ENCODE measurements at places on chromosomes 12 and 14.

GRCh38 chr12:64551676-64552075, 58.6 kb upstream of the RASSF3 start:
- no peak for DNase-seq

DNA sequence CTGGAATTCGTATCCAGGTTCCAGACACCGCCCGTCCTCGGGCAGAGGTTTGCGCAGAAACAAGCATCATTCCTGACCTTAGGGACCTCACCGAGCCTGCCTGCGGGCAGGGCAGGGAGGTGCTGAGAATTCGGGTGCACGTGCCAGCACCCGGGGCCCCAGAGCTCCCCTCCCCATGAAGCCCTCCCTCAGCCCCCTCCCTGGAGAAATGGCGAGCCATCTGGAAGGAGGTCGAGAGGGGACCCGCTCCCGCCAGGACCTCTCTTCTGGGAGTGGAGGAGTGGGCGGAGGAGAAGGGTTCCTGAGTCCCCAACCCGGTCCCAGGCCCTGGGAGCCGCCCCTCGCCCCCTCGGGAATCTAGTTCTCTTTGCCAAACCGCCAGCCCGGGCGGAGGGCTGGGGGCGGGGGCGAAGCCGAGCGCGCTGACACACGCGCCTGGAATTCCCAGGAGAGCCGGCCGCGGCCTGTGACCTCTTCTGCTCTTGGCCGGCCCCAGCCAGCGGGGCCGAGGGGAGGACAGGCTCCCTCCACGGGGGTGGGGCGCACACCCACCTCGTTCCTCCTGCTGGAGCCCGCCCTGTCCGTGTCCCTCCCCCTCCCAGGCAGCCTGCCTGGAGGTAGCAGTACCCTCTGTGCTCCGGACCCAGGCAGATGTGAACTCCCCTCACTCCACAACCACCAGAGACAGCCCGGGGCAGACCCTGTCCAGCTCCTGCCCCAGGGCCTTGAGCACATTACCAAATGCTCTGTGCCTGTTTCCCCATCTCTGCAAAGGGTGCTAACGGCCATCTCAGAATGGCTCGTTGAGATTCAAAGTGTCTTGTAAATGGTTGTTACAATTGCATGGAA, 23.0 kb upstream of the GPR132 start:
- DNase-seq: no peak

- no peak for DNase-seq
Measured at GRCh38 chr12:30570211-30570890, 125.3 kb downstream of the IPO8 start.

- no peak for DNase-seq
Measured at GRCh38 chr12:8080120-8080519, 2.0 kb upstream of the NECAP1 start.

DNA sequence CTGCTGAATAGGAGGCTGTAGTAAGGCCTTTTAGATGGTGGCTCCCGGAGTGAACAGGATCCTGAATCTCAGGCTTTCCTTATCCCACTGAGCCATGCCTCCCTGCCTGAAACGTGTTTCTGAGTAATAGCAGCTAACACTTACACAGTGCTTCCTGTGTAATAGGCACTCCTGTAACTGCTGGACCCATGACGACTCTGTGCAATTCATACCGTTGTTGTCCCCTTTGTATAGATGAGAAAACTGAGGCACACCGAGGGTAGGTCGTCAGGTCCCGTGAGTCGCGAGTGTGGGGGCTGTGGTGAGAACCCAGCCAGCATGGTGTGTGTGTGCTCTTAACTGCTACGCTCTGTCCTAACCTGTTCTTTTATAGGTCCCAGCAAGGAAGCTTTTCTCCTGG, 193.6 kb downstream of the CACNA1C start:
- no peak for DNase-seq

DNA sequence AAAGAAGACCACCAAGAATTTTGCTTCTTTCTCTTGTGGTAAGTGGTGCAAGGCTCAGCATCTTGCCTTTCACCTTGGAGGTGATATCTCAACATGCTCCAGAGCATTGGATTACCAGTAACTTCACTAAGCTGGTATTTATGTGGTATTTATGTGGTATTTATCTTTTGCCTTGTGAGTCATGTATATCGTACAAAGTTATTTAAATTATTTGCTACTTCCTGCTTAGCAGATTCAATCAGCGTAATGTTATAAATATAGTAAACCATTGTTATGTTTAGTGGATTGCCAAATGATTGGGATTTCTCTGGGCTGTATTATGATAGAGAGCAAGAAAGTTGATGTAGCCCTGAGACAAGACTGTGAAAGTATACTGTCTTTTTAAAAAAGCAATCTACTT, 366.4 kb downstream of the IPO8 start:
- no peak for DNase-seq

DNA sequence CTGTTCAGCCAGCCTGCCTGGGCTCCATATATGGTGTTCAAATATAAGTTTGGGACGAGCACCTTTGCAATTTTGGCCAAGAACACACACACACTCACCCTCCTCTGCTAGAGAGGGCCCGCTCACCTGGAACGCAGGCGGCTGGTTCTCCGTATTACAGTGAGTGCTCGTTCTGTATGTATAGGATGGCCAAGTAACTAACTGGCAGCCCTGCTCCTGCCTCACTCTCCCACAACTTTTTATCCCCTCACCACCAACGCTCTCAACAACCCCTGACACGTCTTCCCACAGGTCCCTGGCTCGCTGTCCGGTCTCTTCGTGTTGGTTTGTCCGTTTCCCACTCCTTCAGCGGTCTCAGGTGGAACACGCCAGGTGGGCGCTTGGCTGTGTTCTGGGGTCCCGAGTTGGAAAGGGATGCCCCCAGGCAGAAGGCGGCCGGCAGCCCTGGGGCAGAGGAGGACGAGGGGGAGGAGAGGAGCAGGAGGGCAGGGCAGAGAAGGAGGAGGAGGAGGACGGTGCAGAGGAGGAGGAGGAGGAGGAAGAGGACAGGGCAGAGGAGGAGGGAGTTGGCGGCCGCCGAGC, 398 bp upstream of the MSRB3 start:
- no peak for DNase-seq

DNA sequence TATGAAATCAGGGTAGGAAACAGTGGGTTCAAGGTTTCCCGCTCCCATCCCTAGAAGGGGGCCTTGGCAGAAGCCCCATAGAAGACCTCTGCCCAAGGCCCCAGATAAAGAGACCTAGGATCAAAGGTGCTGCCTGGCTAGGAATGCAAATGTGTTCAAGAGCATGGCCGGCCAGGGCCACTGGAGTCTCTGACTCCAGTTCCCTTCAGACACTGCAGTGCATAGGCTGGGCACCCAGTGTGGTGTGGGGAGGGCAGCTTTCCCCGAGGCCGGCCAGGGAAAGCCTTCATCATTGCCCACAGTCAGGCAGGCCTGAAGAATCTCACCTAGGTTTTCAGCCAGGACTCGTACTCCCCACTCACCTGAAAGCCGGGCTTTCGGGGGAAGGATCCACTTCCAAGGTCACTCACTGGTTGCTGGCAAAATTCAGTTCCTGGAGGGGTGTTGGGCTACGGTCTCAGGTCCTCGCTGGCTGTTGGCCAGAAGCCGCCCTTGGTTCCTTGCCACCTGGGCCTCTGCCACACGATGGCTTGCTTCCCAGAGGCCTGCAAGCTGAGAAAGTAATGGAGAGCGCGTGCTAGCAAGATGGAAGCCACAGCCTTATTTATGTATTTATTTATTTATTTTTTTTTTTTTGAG, 9.7 kb upstream of the PEBP1 start:
- DNase-seq: no peak

- no peak for DNase-seq
Measured at GRCh38 chr12:48199774-48200221, 3.3 kb downstream of the OR10AD1 start.

DNA sequence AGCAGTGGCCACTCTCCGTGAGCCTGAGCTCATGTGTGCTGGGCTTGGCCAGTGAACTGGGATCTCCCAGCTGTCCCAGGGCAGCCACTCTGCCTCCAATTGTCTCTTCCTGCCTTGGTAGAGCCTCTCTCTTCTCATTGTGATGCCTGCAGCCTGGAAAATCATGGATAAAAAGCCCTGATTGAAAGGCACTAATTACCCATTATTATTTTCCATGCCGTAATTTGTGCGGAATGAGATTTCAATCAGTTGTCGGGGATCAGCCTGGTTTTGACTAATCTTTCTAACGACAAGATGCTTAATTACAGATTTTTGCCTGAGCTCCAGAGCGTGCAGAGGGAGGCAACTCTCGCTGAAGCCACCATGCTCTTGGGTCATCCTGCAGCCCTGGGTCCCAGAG, 52.7 kb downstream of the ESRRB start:
- DNase-seq: no peak

DNA sequence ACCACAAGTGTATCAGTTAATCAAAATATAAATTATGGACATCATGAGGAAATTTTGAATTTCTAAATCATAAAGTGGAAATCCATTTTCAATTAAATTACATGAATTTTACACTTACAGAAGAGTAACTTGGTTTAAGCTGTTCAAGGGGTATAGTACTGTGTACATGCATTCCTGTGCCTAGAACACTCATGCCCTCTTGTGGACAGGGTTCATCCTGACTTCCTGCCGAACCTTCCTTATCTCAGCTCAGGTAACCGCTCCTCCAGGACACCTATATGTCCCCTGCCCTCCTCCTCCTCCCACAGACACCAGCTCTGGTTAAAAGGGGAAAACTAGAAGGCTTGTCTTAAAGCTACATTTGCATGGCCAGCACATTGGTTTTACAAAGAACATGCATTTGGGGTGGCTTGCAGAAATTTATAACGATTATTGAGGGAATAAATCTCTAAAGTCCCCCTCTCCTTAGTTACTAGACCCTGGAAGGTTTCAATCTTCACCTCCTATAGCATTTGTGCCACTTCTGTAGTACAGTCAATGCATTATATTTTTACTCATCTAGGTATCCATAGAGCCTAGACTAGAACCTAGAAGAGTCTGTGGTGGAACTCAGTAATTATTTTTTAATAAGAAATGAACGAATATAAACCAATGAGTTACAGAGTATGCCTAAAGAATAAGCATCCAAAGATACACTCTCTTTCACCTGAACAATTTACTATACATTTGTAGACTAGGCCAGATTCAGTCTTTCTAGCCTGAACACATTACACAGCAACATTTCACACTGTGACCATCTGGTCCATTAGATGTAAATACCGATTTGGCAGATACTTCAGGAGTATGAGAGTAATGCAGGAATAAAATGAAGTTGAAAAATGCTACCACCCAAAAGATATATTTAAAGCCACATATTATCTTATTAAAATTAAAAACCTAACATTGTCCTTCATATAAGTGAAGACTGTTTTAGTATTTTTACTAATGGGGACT, 345.6 kb downstream of the PAWR start:
- DNase-seq: no peak

DNA sequence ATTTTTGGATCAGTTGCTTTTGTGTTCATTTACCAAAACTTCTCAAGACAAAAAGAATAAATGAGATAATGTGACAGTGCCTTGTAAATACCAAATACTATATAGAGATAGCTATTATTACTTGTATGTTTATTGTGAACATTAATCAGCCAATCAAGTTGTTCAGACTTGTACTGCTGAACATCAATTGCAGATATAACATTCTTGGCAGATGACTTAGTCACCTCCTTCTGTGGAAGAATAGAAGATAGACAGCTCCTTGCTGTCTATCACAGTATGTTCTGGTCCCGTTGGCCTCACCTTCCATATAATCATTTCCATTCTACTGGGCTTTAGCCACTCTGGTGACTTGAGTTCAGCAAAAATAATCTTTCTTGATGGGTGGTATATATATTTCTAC, 30.1 kb downstream of the PSEN1 start:
- DNase-seq: no peak

DNA sequence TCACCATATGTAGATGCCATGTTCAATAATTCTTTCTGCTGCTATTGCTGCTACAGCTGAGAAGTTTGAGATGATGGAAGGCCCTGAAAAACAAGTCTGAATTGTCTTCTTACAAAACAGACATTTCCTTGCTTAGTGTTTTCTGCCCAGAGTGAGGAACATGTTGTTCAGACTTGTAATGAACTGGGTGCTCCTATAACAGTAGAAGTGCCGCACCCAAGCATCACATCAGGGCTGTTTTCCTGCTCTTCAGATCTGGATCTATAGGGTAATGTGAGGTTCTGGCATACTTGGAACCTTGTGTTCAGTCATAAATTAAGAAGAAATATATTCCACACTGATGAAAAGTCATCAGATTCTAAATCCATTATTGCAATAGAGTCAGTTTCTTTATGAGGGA, 171.9 kb upstream of the DIO2 start:
- no peak for DNase-seq

DNA sequence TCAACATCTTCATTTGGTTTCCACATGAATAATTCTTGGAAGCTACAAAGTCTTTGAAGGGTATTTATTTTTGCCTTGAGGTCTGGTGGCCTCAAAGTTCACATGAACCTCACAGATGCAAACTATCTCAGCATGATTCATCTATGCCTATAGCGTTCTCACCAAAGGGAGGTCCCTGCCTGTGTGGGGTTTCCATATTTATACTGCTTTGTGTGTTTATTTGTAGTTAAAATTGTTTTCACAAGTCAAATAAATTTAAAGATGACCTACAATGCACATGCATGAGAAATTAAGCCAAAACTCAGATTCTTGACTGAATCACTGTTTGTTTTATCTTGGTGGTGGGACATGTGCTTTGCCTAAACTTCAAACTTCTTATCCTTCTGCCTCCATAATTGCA, 176.7 kb downstream of the PPM1H start:
- DNase-seq: peak; percentile 87

- DNase-seq: no peak
Measured at GRCh38 chr12:110705309-110705708, 16.4 kb upstream of the HVCN1 start.

- DNase-seq: no peak
Measured at GRCh38 chr12:42299392-42300308, 26.2 kb downstream of the ZCRB1 start.

- DNase-seq: no peak
Measured at GRCh38 chr14:51277753-51278415, 37.8 kb downstream of the TMX1 start.

GRCh38 chr12:109521831-109522230, 44.4 kb downstream of the UBE3B start:
- no peak for DNase-seq

Measured in smooth muscle cell of the brain vasculature (primary cell).